ENCODE measurements at places on chromosomes 7 and 10. TPM values are rescaled to one million over a fixed set of nuclear protein-coding genes. Genes with fewer than 3 reads are reported as not detected.

The CLDN3 gene
- not detected for total RNA-seq

The UCMA gene
- total RNA-seq: not detected

The FANK1 gene
- not detected for total RNA-seq

The PLA2G12B gene
- total RNA-seq: not detected

The CTAGE4 gene
- total RNA-seq: not detected

The RAB19 gene
- total RNA-seq: 0.37 TPM

The ATG9B gene
- 5.1 TPM for total RNA-seq

The ATP5F1C gene
- total RNA-seq: 114 TPM

The CTBP2 gene
- 0.36 TPM for total RNA-seq

The HNRNPF gene
- total RNA-seq: 161 TPM

The SPDYE5 gene
- total RNA-seq: not detected

The UPK3B gene
- 4.9 TPM for total RNA-seq

The MRPS33 gene
- 30.1 TPM for total RNA-seq

The FXYD4 gene
- not detected for total RNA-seq

The PPP1R9A gene
- 4.8 TPM for total RNA-seq

The NYAP1 gene
- not detected for total RNA-seq

The NEUROG3 gene
- total RNA-seq: not detected

The HOXA10 gene
- not detected for total RNA-seq

The VPS37D gene
- total RNA-seq: 0.71 TPM

The PRDX3 gene
- 36.3 TPM for total RNA-seq

The LBX1 gene
- total RNA-seq: not detected

The POR gene
- 76.6 TPM for total RNA-seq

The HMX3 gene
- not detected for total RNA-seq

The PTPRZ1 gene
- not detected for total RNA-seq

The WDR86 gene
- 1.4 TPM for total RNA-seq

The SLC39A12 gene
- total RNA-seq: not detected

The CPA2 gene
- total RNA-seq: not detected

The CDC123 gene
- total RNA-seq: 62.0 TPM

The MPP7 gene
- 13.6 TPM for total RNA-seq

The KMT2C gene
- 171 TPM for total RNA-seq

The GSTO2 gene
- 0.89 TPM for total RNA-seq

The LIPM gene
- total RNA-seq: not detected

The SHTN1 gene
- total RNA-seq: not detected

The COL13A1 gene
- not detected for total RNA-seq

The FOXI2 gene
- not detected for total RNA-seq

The CAMK2B gene
- total RNA-seq: not detected

The CRHR2 gene
- total RNA-seq: not detected

The DYDC2 gene
- total RNA-seq: not detected

The ZNF138 gene
- 26.6 TPM for total RNA-seq

The NUTM2D gene
- 4.2 TPM for total RNA-seq

The SEC31B gene
- 36.4 TPM for total RNA-seq

The TEX47 gene
- total RNA-seq: not detected

The CUBN gene
- 4.2 TPM for total RNA-seq

The FAM25G gene
- not detected for total RNA-seq

The TIMM23 gene
- 28.3 TPM for total RNA-seq
